ENCODE measurements at places on chromosomes 7 and 10.

- DNase-seq = no peak
Observed at GRCh38 chr7:128389085-128389617, 20.6 kb downstream of the IMPDH1 start.

DNA sequence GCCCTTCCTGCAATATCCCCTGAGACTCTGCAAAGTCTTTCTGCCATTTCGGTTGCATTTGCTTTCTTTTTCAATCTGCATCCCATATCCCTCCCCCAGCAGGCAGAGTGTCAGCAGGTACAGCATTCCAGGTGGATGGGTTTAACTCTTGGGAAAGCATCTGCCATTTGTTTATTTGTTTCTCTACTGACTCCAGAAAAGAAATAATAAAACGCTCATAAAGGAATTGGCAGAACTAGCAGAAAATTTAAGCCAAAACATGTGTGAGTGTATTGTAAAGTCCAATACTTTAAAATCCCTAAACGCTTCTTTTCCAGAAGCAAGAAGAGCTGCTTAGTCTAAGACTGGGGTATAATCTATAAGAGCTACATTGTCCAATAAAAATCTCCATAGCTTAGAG, 393.8 kb downstream of the TNS3 start:
- DNase-seq = no peak

GRCh38 chr7:1457949-1458682, 1.2 kb downstream of the MICALL2 start:
- DNase-seq = no peak

DNA sequence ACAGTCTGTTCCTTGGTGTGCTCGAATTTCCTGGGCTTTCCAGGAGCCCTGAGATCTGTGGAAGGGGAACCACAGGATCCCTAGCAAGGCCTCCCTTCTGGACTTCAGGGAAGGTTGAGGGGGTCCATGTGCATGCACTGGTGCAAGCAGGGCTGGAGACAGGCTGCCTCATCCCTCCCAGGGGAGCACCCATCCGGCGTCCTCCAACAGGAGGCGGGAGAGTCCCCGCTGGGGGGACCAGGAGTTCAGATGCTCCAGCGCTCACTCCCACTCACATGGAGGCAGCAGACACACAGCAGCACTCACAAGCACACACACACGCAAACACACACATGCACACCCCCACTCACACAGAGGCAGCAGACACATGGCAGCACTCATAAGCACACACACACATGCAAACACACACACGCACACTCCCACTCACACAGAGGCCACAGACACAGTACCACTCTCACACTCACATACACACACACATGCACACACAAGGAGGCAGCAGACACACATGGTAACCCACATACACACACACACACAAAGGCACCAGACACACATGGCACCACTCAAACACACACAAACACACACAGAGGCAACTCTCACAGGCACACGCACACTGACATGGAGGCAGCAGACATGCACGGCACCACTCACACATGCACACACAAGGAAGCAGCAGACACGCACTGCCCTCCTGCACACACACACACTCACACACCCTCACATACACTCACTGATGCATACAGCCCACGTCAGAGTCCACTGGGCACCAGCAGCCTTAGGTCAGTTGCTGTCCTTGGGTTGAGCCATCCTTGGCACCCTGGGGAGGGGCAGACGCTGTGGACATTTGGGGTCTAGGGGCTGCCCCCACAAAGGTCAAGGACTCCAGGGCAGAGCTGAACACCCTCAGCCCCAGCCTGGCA, 247.0 kb upstream of the PPP2R2D start:
- DNase-seq = no peak

DNA sequence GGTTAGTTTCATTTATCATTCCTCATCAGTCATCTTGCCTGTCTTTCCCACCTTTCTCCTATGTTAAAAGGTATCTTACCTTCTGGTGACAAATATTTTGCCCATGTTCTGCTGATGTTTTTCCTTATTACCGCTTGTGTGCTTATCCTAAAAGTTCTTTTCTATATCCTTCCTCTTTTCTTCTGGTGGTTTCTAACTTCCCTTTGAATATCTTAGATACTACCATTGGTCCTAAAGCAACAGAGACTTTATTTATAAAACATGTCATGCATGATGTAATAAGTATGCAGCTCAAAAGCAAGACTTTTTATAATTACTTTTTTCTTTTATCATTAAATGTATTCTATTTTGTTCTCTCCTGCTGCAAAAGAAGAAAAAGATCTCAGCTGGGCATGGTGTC, 24.8 kb downstream of the TBC1D12 start:
- no peak for DNase-seq

GRCh38 chr10:865257-865656, 66.2 kb downstream of the LARP4B start:
- no peak for DNase-seq

- no peak for DNase-seq
Observed at GRCh38 chr7:76063525-76063924, 15.6 kb downstream of the MDH2 start.

DNA sequence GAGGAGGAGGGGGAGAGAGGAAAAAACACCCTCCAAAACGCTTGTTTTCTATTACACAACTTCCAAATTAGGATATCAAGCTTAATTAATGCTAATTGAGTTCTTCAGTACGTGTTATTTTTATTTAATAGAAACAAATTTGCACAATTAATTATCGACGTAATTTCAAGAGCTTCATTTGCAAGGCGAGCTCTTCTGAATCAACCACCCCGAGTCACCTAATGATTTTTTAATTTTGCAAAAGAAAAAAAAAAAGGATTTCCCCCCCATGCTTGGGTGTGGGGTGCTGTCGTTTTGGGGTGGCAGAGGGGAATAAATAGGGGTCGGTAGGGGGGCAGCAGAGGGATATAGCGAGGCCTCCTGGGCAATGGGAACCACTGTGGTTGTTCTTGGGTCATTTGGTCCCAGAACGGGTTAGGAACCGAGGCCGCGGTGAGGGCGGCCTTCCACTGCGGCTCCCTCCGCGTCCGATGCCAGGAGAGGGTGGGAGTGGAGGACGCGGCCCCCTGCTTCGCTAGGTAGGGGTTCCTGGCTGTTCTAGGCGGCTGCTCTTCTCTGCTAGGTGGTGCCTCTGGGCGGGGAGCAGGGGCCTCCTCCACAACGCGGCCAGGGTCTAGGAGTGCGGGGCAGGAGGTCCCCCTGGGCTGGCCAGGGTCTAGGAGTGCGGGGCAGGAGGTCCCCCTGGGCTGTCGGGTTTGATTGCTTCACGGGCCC, 7.3 kb downstream of the UNCX start:
- no peak for DNase-seq

Measured in GM12892 (cell line).